ENCODE measurements at places on chromosomes 16 and 17. TPM values are rescaled to one million over a fixed set of nuclear protein-coding genes. Genes with fewer than 3 reads are reported as not detected.

NPTX1 gene
- 0.22 TPM for total RNA-seq

TNP2 gene
- total RNA-seq, result not detected

FBXW10B gene
- total RNA-seq, result 0.24 TPM

DPEP3 gene
- 2.3 TPM for total RNA-seq

SGSM2 gene
- 138 TPM for total RNA-seq

WNK4 gene
- 0.51 TPM for total RNA-seq

SEZ6L2 gene
- total RNA-seq, result not detected

ABCC12 gene
- not detected for total RNA-seq

MT1H gene
- 1.6 TPM for total RNA-seq

DNAAF8 gene
- total RNA-seq, result 0.37 TPM

SPIRE2 gene
- 1.2 TPM for total RNA-seq
